ENCODE measurements at places on chromosomes 1 and 21.

DNA sequence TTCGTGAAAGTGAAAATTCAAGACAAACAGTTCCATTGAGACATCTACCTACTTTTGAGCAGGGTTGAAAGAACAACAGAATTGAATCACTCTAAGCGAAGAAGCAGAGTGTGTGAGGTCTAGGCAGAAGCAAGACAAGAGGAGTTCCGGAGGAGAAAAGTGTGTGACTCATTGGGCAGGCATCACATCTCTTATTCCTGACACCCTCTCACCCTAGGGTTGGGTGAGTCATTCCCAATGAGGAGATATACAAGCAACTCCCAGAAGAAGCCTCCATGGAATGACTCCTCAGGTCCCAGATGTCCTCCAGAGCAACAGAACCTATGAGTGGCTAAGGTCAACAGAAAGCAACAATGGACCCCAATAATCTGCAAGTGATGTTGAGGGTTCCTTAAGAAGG, 138.1 kb downstream of the TPR start:
- H3K4me1 ChIP-seq: no peaks in the 10 kb centered on the region
- H3K27ac ChIP-seq: no peak overlapping the region
- no peaks in the 10 kb centered on the region for H3K27me3 ChIP-seq
- H3K4me3 ChIP-seq: no peak overlapping the region
- no peak for DNase-seq
- H3K36me3 ChIP-seq: no peaks in the 10 kb centered on the region

DNA sequence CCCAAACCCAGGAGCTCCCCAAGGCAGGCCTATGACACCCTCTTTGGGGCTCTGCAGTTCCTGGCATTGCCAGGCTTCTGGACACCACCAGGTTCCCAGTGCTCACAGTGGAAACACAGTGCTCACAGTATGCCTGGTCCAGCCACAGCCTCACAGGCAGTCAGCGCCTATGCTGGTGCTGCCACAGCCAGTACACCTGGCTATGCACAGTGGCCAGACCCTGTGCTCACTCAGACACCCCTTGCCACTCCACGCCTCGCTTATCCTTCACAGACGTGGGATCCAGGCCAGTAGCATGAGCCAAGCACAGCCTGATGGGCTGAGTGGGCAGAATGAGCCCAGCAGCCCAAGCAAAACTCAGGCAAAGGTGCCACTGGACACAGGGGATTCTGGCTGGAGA, 579.2 kb upstream of the ADGRL2 start:
- H3K4me3 ChIP-seq: no peak overlapping the region
- DNase-seq: no peak
- no peaks in the 10 kb centered on the region for H3K27me3 ChIP-seq
- H3K27ac ChIP-seq: no peak overlapping the region
- no peaks in the 10 kb centered on the region for H3K36me3 ChIP-seq

GRCh38 chr1:5648410-5649165, 343.6 kb downstream of the NPHP4 start:
- H3K27ac ChIP-seq: no peak overlapping the region
- H3K4me1 ChIP-seq: no peaks in the 10 kb centered on the region
- no peak for DNase-seq
- no peak overlapping the region for H3K4me3 ChIP-seq
- peaks cover 6% of the 10 kb centered on the region for H3K27me3 ChIP-seq

DNA sequence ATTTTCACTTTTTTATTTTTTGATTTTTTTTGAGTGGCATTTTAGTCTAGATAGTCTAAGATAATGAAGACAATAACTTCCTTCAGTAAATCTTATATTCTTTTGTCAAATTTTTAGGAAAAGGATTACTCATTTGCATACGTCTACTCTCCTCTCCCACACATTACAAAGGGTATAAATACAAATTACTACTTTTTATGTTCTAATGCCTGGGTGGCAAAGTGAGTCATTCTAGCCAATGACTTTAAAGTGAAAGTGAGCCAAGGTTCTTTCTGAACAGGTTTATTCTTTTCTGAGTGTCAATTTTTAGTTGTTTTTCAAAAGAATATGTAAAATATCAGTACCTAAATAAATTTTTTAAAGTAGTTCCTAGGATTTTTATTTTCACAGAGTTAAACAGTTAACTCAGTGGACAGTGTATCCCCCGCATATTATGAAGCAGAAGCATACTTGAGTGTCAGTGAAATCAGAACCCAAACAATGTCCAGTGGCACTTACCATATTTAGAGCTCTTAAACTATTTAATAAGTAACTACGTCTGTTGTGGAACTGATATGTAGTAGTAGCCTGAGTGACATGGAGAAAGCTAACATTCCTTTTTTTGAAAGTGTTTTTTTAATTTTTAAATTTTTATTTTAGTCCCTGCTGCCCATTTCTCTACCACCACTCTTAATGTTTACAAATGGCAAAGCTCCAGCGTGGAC, 141.7 kb downstream of the PHTF1 start:
- H3K36me3 ChIP-seq: no peaks in the 10 kb centered on the region
- H3K4me3 ChIP-seq: no peak overlapping the region
- no peaks in the 10 kb centered on the region for H3K27me3 ChIP-seq
- no peak overlapping the region for H3K27ac ChIP-seq
- no peaks in the 10 kb centered on the region for H3K4me1 ChIP-seq

GRCh38 chr1:183632114-183632513, 3.5 kb downstream of the ARPC5 start:
- H3K27ac ChIP-seq: no peak overlapping the region
- no peak overlapping the region for H3K4me3 ChIP-seq
- H3K36me3 ChIP-seq: peaks cover 45% of the 10 kb centered on the region
- H3K27me3 ChIP-seq: no peaks in the 10 kb centered on the region
- peaks cover 16% of the 10 kb centered on the region for H3K4me1 ChIP-seq

- no peak for DNase-seq
- no peaks in the 10 kb centered on the region for H3K27me3 ChIP-seq
Observed at GRCh38 chr1:202616355-202616915, 93.8 kb downstream of the SYT2 start.

DNA sequence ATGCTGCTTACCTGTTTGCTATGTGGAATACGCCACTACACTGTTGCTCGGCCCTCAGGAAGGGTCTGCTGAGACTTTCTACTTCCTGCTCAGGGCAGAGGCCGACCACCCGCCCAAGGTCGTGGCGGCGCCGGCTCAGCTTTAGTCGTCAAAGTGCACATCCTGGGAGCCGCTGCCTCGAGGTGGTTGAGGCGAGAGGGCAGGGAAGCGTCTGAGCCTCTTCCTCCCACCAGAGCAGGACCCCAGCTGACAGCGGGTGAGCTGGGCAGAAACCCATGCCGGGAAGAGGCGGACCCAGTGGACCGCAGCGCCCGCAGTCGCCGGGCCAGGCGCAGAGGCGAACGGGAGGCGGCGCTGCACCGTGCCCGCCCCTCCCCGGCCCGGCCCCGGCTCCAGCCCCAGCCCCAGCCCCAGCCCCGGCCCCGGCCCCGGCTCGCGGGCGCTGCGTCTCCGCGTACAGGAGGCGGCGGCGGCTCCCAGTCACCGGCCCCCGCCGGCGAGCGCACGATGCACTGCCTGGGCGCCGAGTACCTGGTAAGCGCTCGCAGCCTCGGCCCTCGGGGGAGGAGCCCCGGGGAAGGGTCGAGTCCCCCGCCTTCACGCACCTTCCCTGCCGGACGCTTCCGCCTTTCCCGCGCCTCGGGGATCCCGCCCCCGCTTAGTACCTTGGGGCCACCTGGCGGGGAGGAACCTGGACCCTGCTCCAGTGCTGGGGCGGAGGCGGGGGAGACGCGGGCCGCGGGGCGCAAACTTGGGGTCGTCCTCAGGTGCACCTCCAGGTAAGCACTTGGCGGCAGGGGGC, at the start of gene SLC44A3:
SLC44A3 (plus strand) TSS at position 413 of the 802 bp plus-strand sequence; CDS start at position 508, 95 bp downstream.
- H3K4me3 ChIP-seq: peak within 1 kb of the TSS; percentile 6
- DNase-seq: no peak
- peaks cover 10% of the 10 kb centered on the region for H3K4me1 ChIP-seq
- no peak within 1 kb of the TSS for H3K27ac ChIP-seq

DNA sequence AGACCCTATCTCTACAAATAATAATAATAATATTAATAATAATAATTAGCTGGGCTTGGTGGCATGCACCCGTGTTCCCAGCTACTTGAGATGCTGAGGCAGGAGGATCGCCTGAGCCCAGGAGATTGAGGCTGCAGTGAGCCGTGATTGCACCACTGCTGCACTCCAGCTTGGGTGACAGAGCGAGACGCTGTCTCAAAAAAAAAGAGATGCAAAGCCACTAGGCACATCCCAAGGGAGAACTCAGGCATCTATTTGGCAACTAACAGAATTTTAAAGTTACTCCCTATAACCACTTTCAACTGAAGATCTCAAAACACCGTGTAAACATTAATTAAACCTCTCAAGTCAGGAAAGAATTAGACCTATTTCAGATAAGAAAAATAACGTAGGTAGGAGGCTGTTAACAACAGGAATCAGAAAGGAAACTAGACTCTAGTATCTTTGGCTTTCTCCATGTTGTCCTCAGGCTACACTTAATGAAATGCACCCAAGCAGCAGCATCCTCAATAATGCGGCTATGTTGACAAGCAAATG, 3.7 kb downstream of the RNF19B start:
- no peak overlapping the region for H3K27ac ChIP-seq
- H3K4me1 ChIP-seq: peaks cover 18% of the 10 kb centered on the region

DNA sequence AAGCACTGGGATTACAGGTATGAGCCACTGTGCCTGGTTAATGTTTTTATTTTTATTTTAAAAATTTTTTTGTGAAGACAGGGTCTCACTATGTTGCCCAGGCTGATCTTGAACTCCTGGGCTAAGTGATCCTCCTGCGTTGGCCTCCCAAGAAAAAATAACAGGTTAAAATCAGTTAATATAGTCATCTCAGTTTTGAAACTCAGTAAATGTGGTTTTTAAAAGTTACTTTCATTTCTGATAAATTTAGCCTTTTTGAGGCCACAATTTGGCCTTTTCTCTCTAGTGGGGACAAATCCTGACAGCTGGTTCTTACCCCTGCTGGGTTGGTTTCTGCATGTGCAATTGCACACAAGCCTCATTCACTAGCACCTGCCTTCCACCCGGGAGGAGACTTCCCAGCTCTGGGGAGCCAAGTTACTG, 13.3 kb downstream of the PMF1 start:
- peaks cover 30% of the 10 kb centered on the region for H3K36me3 ChIP-seq
- no peaks in the 10 kb centered on the region for H3K27me3 ChIP-seq
- DNase-seq: no peak
- H3K27ac ChIP-seq: no peak overlapping the region

DNA sequence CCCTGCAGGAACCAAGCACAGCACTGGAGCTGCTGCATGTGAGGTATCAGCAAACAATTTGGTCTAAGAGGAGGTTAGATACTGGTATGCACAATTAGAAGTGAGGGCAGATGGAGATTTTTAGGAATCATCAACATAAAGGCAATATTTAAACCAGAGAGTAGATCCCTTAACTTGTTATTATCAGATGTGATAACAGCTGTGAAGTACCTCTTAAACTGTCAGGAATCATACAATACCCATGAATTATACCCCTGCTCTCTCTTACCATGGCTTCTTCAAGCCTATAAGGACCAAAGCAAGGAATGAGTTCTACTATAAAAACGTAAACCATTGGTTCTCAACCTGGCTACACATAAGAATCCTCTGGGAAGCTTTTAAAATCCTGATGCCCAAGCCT, 3.9 kb downstream of the BCAR3 start:
- H3K4me3 ChIP-seq: no peak overlapping the region
- H3K27ac ChIP-seq: no peak overlapping the region
- DNase-seq: no peak
- H3K4me1 ChIP-seq: peaks cover 13% of the 10 kb centered on the region
- H3K36me3 ChIP-seq: no peaks in the 10 kb centered on the region
- H3K27me3 ChIP-seq: peaks cover 3% of the 10 kb centered on the region

GRCh38 chr1:163395790-163396189, 74.0 kb downstream of the NUF2 start:
- no peaks in the 10 kb centered on the region for H3K36me3 ChIP-seq
- peaks cover 3% of the 10 kb centered on the region for H3K27me3 ChIP-seq
- no peaks in the 10 kb centered on the region for H3K4me1 ChIP-seq
- H3K27ac ChIP-seq: no peak overlapping the region

- no peaks in the 10 kb centered on the region for H3K36me3 ChIP-seq
- H3K27ac ChIP-seq: no peak overlapping the region
- peaks cover 35% of the 10 kb centered on the region for H3K27me3 ChIP-seq
- H3K4me3 ChIP-seq: no peak overlapping the region
Observed at GRCh38 chr21:44723177-44724131, 12.1 kb upstream of the TSPEAR start.

- H3K4me3 ChIP-seq: no peak overlapping the region
- no peaks in the 10 kb centered on the region for H3K36me3 ChIP-seq
- peaks cover 3% of the 10 kb centered on the region for H3K27me3 ChIP-seq
Observed at GRCh38 chr1:94298861-94299260, 61.5 kb upstream of the ARHGAP29 start.

GRCh38 chr1:181936768-181937581, 124.5 kb downstream of the ZNF648 start:
- no peaks in the 10 kb centered on the region for H3K36me3 ChIP-seq
- no peaks in the 10 kb centered on the region for H3K4me1 ChIP-seq
- no peaks in the 10 kb centered on the region for H3K27me3 ChIP-seq
- H3K4me3 ChIP-seq: no peak overlapping the region
- no peak overlapping the region for H3K27ac ChIP-seq

DNA sequence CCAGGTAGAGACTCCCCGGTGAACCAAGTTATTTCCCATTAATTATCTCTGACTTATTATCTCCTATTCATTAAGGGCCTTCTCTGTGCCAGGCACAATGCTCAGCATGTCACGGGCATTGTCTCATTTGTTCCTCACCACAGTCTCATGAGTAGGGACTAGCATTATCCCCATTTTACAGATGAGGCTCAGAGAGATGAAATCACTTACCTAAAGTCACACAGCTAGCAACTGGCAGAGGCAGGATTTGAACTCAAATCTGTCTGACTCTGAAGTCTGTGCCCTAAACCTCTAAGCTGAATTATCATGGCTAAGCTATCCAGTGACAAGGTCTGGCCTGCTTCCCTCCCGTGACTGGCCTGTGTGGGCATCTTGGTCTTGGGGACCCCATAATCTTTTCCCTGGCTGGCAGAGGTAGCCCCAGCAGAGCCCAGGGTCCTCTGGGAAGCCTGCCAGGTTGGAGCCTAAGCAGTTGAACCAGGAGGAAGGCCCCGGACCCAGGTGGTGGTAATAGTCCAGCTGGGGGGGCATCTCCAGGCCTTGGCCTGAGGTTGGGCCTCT, 4.5 kb downstream of the MAP7D1 start:
- H3K27ac ChIP-seq: peak overlapping the region; percentile 84
- H3K36me3 ChIP-seq: peaks cover 2% of the 10 kb centered on the region
- H3K4me3 ChIP-seq: peak overlapping the region; percentile 32
- no peaks in the 10 kb centered on the region for H3K27me3 ChIP-seq
- peaks cover 67% of the 10 kb centered on the region for H3K4me1 ChIP-seq

GRCh38 chr1:216913976-216914375, 190.7 kb upstream of the ESRRG start:
- H3K27ac ChIP-seq: no peak overlapping the region
- no peak overlapping the region for H3K4me3 ChIP-seq
- H3K36me3 ChIP-seq: no peaks in the 10 kb centered on the region
- no peaks in the 10 kb centered on the region for H3K4me1 ChIP-seq
- no peaks in the 10 kb centered on the region for H3K27me3 ChIP-seq

DNA sequence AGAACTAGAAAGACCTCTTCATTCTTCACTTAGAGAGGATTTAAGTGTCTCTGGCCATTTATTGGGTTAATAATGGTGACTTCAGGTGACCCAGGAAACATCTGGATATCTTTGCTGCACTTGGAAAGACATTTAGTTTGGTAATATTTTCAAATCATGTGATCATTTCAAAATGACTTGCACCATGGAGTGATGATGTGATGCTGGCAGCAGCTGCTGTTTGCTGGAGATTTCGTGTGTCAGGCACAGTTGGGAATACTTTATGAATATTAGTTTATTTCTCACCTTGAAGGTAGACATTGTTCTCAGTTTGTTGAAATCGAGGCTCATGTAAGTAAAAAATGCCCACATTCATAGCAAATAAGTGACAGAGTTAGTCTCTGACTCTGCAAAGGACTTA, 236.0 kb downstream of the DISC1 start:
- H3K36me3 ChIP-seq: no peaks in the 10 kb centered on the region
- H3K4me1 ChIP-seq: no peaks in the 10 kb centered on the region
- no peak overlapping the region for H3K4me3 ChIP-seq
- DNase-seq: no peak

GRCh38 chr1:62285984-62286785, 33.0 kb downstream of the KANK4 start:
- H3K27ac ChIP-seq: no peak overlapping the region
- no peaks in the 10 kb centered on the region for H3K36me3 ChIP-seq
- H3K4me3 ChIP-seq: no peak overlapping the region
